Thymus (tissue), 14 donors: ENCODE measurements at places on chromosomes 13 and 19. TPM values are rescaled to one million over a fixed set of nuclear protein-coding genes. Genes with fewer than 3 reads are reported as not detected.
A peak's percentile ranks its signal among the peaks of the same experiment; 100 is the strongest.

Gene BIVM
- 12.2 TPM for total RNA-seq

Gene TTC9B
- not detected for total RNA-seq

Gene ACER1
- total RNA-seq: 0.14 TPM

Gene ZNF333
- 6.8 TPM for total RNA-seq

Gene CEACAM7
- total RNA-seq: 0.19 TPM

Gene MEIOSIN
- not detected for total RNA-seq

Gene DMKN
- total RNA-seq: 23.2 TPM

Gene TEKTIP1
- 0.61 TPM for total RNA-seq

GRCh38 chr19:33947265-33947964 is 150.7 kb downstream of the KCTD15 start:
- H3K36me3 ChIP-seq: no peaks in the 10 kb centered on the region
- no peak for DNase-seq
- no peaks in the 10 kb centered on the region for H3K4me1 ChIP-seq
- no peak overlapping the region for H3K4me3 ChIP-seq
- no peak overlapping the region for H3K27ac ChIP-seq

GRCh38 chr13:77515785-77516184 is 19.7 kb upstream of the SCEL start:
- H3K4me1 ChIP-seq: no peaks in the 10 kb centered on the region
- no peaks in the 10 kb centered on the region for H3K27me3 ChIP-seq
- DNase-seq: no peak
- H3K4me3 ChIP-seq: no peak overlapping the region

DNA sequence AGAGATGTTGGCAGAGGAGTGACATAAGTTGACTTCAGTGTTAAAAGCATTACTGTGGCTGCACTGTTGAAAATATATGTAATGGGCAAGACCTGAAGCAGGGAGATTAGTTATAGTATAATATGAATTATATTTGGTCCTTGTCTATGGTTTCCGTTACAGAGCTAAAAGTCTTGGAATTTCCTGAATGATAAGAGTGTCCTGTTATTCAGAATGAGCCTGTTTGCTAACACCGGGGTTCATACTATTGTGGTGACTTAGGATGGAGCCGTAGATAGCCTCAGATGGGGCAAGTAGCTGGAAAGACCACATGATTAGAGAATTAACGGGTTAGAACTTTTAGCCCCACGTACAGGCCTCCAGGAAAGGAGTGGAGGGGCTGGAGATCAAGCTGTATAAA is 5.7 kb downstream of the USPL1 start:
- no peaks in the 10 kb centered on the region for H3K27me3 ChIP-seq
- no peak overlapping the region for H3K27ac ChIP-seq
- no peak overlapping the region for H3K4me3 ChIP-seq
- DNase-seq: no peak
- peaks cover 32% of the 10 kb centered on the region for H3K36me3 ChIP-seq

DNA sequence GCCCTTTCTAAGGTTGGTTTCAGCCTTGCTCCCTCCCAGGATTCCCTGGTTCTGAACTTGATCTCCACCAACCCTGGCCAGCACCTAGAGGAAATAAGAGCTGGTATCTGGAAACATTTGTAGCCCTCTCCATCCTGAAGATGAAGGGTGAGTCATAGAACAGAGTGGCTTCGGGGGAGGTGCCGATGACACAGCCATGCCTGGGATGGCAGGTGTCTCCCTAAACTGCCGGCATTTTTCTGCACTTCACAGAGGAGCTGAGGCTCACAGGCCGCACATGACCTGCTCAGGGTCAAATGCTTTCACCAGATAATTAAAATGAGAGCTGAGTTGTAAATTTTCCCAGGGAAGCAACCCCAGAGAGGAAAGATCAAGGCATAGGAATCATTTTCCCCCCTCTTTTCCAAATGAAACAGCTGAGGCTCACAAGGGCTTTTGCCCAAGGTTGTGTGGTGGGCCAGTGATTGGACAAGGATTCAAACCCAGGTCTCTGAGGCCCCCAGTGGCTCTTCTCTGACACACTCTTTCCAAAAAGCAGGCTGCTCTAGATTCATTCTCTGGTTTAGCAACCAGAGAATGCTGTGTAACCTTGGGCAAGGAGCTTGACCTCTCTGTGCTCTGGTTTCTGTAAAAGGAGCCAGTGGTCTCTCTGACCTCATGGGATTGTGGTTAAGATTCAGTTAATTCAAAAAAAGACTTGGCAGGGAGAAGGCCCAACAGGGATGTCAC is 1.2 kb upstream of the SLC25A42 start:
- H3K4me3 ChIP-seq: peak overlapping the region; percentile 77
- H3K27ac ChIP-seq: no peak overlapping the region
- H3K36me3 ChIP-seq: peaks cover 25% of the 10 kb centered on the region
- DNase-seq: no peak
- H3K4me1 ChIP-seq: no peaks in the 10 kb centered on the region

DNA sequence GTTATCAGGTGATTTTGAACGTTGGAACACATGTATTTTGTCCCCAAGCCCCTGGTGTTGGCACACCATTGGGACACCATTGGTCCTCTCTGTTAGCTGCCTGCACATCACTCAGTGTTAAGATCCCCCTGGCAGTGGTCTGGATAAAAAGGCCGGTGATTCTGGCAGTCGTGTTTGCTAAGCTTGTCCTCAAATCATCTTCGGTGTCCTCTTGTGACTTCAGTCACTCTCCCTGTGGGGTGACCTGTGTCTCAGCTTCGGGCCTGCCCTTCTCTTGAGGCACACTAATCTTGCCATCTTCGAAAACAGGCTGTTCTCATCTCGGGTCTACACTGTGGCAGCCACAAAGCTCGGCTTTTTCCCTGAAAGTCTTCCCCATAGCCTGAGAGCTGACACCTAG is 127.1 kb downstream of the ZIC5 start:
- no peaks in the 10 kb centered on the region for H3K27me3 ChIP-seq
- no peak overlapping the region for H3K4me3 ChIP-seq
- H3K36me3 ChIP-seq: no peaks in the 10 kb centered on the region

- no peaks in the 10 kb centered on the region for H3K4me1 ChIP-seq
- H3K27me3 ChIP-seq: no peaks in the 10 kb centered on the region
- no peak overlapping the region for H3K27ac ChIP-seq
- H3K36me3 ChIP-seq: no peaks in the 10 kb centered on the region
- DNase-seq: no peak
These were observed 40.0 kb downstream of the DZIP1 start for GRCh38 chr13:95604556-95604915.

DNA sequence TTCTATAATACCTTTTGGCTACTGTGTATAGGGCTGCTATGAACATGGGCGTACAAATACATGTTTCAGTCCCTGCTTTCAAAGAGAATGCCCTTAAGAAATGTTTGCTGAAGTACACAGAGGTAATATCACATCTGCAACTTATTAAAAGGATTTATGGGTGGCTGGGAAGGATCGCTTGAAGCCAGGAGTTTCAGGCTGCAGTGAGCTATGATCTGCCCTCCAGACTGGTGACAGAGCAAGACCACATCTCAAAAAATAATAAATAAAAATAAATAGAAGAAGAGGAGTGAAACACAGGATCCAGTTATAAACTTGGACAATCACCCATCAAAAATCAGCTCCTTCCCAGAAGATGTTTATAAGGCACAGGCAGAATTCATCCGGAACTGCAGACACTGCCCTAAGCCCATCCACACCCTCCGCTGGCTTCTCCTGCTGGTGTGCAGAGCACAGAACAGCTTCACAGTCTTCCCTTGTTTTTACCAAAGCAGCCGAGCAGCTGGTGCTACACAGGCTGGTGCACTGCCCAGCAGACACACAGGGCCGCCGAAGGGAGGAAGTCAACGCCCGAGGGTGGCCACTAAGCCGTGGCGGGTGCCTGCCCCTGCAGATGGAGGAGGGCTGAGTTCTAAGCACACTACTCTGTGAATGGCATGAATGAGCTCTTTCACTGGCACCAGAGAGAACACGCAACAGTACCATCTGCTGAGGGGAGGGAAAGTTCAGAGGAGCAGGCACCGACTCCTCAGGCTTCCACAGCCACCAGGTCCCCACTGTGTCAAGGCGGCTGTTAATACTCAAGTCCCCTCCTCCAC is 44.0 kb downstream of the BRD4 start:
- no peaks in the 10 kb centered on the region for H3K27me3 ChIP-seq
- H3K4me1 ChIP-seq: peaks cover 94% of the 10 kb centered on the region
- H3K4me3 ChIP-seq: no peak overlapping the region
- H3K27ac ChIP-seq: peak overlapping the region; percentile 16
- DNase-seq: no peak

GRCh38 chr13:50831512-50831911 is 12.0 kb downstream of the DLEU7 start:
- H3K4me3 ChIP-seq: no peak overlapping the region
- peaks cover 41% of the 10 kb centered on the region for H3K36me3 ChIP-seq

DNA sequence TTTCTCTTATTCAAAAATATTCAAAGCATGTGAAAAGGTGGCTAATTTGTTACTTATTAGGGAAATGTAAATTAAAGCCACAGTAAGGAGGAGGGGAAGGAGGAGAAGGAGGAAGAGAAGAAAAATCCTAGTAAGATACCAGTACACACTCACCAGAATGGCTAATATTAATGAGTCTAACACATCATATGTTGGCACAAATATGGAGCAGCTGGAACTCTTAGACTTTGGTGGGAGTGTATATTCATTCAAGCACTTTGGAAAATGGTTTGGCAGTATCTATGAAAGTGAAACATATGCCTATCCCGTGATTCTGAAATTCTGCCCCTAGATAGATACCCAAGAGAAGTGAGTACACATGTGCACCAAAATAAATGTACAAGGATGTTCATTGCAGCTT is 38.1 kb upstream of the RGCC start:
- no peaks in the 10 kb centered on the region for H3K36me3 ChIP-seq
- no peak for DNase-seq
- H3K27me3 ChIP-seq: no peaks in the 10 kb centered on the region
- no peaks in the 10 kb centered on the region for H3K4me1 ChIP-seq
- no peak overlapping the region for H3K4me3 ChIP-seq

DNA sequence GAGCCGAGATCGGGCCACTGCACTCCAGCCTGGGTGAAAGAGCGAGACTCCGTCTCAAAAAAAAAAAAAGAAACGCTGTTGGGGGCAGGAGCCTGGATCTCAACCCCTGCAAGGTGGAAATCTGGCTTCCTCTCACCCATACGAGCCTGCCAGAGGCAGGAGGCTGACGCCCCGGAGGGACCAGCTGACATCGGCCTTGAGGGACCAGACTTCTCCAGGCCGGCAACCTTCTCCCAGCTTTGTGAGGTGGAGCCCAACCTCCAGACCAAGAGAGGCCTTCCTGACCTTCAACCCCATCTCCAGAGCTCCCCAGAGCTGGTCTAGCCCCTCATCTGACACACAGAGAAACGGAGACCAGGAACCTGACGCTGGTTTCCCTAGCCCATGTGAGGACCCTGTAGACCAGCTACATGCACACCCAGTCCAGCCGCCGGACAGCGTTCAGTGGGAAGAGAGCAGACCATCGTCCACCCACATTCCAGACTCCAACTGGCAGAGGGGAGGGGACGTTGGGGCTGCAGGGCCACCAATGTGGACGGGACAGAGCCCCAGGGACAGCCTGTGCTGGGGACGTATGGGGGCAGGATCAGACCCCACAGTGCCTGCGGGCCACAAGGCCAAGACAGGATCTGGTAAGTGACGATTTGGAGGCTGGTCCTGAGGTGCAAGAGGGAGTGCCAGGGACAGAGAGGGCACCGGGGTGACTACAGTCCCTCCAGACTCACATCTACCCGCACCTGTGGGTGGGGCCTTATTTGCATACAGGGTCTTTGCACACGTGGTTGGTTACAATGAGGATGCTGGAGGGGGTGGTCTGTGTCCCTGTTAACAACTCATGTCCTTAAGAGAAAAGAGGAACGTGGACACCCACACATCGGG is 11.4 kb downstream of the SBNO2 start:
- H3K4me3 ChIP-seq: no peak overlapping the region
- H3K4me1 ChIP-seq: peaks cover 9% of the 10 kb centered on the region
- DNase-seq: no peak
- peaks cover 20% of the 10 kb centered on the region for H3K36me3 ChIP-seq

DNA sequence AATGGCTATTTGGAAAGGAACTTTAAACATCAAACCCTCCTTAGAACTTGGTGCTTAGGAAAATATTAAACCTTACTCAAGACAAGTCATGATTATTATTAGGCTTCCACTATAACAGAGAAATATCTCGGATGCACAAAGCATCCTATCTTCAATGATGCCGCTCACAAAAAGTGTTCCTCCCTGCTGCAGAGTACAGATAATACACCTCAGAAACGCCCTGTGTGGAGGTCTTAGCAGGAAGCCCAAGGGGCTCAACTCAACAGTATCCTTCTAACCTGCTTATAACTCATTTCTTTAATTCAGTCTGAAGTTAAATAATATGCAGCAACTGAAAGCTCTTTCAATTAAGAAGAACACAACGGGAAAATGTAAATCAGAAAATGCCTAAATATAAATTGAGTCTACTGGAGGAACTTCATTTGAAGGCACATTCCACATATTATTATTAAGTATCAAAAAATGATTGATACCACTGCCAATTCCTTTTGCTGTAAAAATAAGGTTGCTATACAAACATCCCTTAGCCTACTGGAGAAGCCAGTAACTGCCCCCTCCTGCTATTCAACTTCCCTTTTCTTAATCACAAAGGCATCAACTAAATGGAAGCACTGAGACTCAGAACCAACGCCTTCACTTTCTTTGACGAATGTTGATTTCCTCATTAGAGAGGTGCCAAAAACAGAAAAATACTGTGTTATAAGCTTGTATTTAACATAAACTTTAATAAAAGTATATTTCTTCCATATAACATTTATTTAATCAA is 12.0 kb downstream of the ELF1 start:
- no peak for DNase-seq
- peaks cover 4% of the 10 kb centered on the region for H3K36me3 ChIP-seq
- H3K27me3 ChIP-seq: no peaks in the 10 kb centered on the region
- H3K4me1 ChIP-seq: peaks cover 31% of the 10 kb centered on the region
- peak overlapping the region; percentile 25 for H3K27ac ChIP-seq
- peak overlapping the region; percentile 23 for H3K4me3 ChIP-seq

DNA sequence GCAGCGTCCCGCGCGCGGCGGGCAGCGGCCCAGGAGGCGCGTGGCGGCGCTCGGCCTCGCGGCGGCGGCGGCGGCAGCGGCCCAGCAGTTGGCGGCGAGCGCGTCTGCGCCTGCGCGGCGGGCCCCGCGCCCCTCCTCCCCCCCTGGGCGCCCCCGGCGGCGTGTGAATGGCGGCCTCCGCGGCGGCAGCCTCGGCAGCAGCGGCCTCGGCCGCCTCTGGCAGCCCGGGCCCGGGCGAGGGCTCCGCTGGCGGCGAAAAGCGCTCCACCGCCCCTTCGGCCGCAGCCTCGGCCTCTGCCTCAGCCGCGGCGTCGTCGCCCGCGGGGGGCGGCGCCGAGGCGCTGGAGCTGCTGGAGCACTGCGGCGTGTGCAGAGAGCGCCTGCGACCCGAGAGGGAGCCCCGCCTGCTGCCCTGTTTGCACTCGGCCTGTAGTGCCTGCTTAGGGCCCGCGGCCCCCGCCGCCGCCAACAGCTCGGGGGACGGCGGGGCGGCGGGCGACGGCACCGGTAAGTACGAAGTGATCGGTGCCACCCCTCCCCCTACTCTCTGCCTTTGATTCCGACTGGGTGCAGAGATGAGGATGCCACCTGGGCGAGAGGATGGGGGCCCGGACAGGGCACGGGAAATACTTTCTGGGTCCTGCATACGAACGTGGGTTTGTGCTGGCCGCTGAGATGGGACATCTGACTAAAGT is 874 bp downstream of the TRIM28 start:
- H3K27me3 ChIP-seq: no peaks in the 10 kb centered on the region
- peak; percentile 81 for DNase-seq
- H3K27ac ChIP-seq: peak overlapping the region; percentile 100
- H3K4me3 ChIP-seq: peak overlapping the region; percentile 91
